Upper lobe of right lung (tissue), 1 donor: ENCODE measurements at places on chromosomes 16 and 17. TPM values are rescaled to one million over a fixed set of nuclear protein-coding genes. Genes with fewer than 3 reads are reported as not detected.

NPTX1 gene
- total RNA-seq: 1.3 TPM

GRCh38 chr16:12679660-12680272 lies 123.9 kb downstream of the CPPED1 start:
- H3K4me1 ChIP-seq: no peaks in the 10 kb centered on the region
- DNase-seq: no peak
- no peaks in the 10 kb centered on the region for H3K36me3 ChIP-seq
- no peak overlapping the region for H3K4me3 ChIP-seq
- no peaks in the 10 kb centered on the region for H3K27me3 ChIP-seq

GRCh38 chr17:72691586-72691985 lies 400.9 kb downstream of the SLC39A11 start:
- H3K4me1 ChIP-seq: no peaks in the 10 kb centered on the region
- no peaks in the 10 kb centered on the region for H3K27me3 ChIP-seq
- H3K36me3 ChIP-seq: no peaks in the 10 kb centered on the region
- DNase-seq: no peak
- no peak overlapping the region for H3K27ac ChIP-seq

GRCh38 chr17:75344666-75345065 lies 55.4 kb upstream of the SLC25A19 start:
- H3K27me3 ChIP-seq: no peaks in the 10 kb centered on the region
- DNase-seq: no peak
- no peak overlapping the region for H3K4me3 ChIP-seq
- no peak overlapping the region for H3K27ac ChIP-seq
- peaks cover 56% of the 10 kb centered on the region for H3K4me1 ChIP-seq

GRCh38 chr17:12567077-12568053 lies 98.3 kb upstream of the MYOCD start:
- no peak for DNase-seq
- H3K27me3 ChIP-seq: peaks cover 8% of the 10 kb centered on the region
- no peaks in the 10 kb centered on the region for H3K36me3 ChIP-seq

- no peaks in the 10 kb centered on the region for H3K4me1 ChIP-seq
- H3K27ac ChIP-seq: no peak overlapping the region
- no peak for DNase-seq
- H3K4me3 ChIP-seq: no peak overlapping the region
Observed at GRCh38 chr17:11578998-11579397, 19.3 kb upstream of the DNAH9 start.

TNFRSF17 gene
- total RNA-seq: 0.41 TPM

NPW gene
- total RNA-seq: not detected

CDH5 gene
- total RNA-seq: 144 TPM

DNA sequence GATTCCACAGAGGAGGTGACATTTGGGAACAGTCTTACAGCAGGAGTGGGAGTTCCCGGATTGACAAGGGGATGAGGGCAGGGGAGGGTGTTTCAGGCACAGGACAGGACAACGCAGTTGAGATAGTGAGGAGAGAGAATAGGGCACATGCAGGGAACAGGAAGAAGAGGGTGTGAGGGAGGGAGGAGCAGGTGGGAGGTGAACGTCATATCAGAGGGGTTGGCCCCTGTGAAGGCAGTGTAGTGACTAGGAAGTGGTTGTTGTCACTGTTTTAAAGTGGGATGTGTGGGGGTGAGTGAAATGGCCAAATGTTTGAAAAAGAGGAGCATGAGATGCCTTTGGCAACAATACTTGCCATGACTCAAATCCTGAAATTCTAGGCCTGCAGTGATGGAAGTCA lies 12.2 kb downstream of the PRKCB start:
- no peaks in the 10 kb centered on the region for H3K27me3 ChIP-seq
- no peaks in the 10 kb centered on the region for H3K4me1 ChIP-seq
- H3K27ac ChIP-seq: no peak overlapping the region

DNA sequence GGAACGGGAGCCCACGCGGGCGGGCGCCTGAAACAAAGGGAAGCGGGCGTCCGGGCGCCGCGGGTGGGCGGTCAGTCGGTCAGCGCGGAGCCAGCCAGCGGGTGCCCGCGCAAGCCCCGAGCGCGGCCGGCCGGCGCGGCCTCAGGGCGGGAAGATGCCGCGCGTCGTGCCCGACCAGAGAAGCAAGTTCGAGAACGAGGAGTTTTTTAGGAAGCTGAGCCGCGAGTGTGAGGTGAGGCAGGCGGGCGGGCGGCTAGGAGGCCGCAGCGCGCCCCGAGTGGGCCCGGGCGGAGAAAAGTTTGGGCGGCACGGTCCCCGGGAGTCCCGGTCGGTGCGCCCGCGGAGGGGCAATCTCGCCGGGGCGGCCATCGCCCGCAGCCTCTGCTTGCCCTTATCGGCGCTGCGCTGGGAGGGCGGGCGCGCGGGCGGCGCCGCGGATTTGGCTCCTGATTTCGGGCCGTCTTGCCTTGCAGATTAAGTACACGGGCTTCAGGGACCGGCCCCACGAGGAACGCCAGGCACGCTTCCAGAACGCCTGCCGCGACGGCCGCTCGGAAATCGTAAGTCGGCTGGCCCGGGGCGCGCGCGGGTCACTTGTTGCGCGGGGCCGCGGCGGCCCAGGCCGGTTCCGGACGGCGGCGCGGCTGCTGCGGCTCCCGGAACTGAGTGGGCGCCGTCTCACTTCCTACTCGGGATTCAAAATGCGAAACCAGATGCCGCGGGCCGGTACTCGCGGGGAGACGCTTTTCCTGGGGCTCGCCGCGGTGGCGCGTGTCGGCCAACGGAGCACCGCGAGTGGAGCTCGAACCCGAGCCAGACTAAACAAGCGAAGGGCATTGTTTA lies 526 bp downstream of the CBFB start:
- H3K4me1 ChIP-seq: peaks cover 17% of the 10 kb centered on the region
- H3K27me3 ChIP-seq: no peaks in the 10 kb centered on the region
- peak overlapping the region; percentile 91 for H3K4me3 ChIP-seq
- H3K27ac ChIP-seq: peak overlapping the region; percentile 96

GRCh38 chr17:75830164-75831031 lies 13.8 kb downstream of the UNC13D start:
- no peaks in the 10 kb centered on the region for H3K27me3 ChIP-seq
- no peak overlapping the region for H3K27ac ChIP-seq
- peaks cover 50% of the 10 kb centered on the region for H3K36me3 ChIP-seq
- no peak overlapping the region for H3K4me3 ChIP-seq
- no peak for DNase-seq

IRX6 gene
- total RNA-seq: 13.0 TPM

DNA sequence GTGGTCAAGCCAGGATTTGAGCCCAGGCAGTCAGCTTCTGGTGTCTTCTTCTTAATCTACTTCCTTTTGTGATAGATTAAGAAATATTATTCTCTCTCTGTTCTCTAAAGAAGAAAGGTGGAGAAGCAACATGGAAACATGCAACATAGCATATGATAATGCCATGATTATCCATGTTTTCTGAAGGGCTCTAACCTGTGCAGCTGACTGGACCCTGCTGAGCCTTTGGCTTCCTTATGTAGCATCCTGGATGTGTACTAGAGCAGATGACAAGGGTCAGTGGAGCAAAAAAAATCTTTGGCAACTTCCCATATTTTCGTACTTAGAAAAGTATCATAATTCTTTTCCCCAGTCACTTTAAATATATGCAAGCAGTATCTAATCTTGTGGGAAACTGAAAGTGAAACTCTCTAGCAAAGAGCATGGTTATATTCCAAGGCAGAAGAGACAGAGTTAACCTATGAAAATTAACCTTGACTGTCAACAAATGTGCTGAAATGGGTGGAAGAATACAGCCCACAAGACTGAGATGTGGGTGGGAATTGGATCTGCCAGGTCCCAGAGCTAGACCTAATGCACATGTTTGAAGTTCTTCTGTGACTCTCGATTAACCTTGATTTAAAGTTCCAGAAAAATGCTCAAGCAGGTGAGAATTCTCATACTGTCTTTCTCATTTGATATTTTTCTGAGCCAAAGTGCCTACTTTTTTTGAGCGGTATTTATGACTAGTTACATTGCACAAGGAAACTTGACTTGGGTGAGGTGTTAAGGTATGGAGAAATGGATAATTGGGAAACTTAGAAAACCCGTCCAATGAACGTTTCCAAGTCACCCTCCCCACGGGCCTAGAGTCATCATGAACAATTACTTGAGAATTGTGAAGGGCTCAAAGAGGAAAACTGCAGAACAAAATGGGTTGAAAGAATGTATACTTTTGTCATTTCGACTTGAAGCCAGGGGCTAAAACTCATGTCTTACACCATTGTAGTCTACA lies 248.6 kb downstream of the FTO start:
- H3K27me3 ChIP-seq: no peaks in the 10 kb centered on the region
- peak overlapping the region; percentile 1 for H3K4me3 ChIP-seq
- no peak for DNase-seq
- H3K27ac ChIP-seq: no peak overlapping the region
- no peaks in the 10 kb centered on the region for H3K36me3 ChIP-seq

CA7 gene
- total RNA-seq: not detected
